Astrocyte of the spinal cord (primary cell): ENCODE measurements at places on chromosomes 1 and 21.
A peak's percentile ranks its signal among the peaks of the same experiment; 100 is the strongest.

DNA sequence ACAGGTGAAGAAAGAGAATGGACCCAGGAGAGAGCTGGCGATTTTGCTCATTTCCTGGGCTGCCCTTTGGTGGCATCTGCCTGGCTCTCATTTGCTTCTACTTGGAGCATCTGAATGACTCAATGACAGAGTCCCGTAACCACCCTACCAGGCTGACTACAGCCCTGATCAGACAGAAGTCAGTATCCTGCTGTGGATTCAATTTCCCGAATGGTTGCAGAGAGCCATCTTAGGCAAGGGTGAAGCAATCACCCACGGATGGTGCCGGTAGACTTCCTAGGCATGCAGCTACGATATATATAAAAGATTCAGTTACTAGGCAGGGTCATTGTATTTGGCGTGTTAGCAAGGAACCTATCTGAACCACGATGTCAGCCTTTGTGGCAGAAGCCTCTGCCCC, 10.2 kb downstream of the AJAP1 start:
- no peak for DNase-seq

DNA sequence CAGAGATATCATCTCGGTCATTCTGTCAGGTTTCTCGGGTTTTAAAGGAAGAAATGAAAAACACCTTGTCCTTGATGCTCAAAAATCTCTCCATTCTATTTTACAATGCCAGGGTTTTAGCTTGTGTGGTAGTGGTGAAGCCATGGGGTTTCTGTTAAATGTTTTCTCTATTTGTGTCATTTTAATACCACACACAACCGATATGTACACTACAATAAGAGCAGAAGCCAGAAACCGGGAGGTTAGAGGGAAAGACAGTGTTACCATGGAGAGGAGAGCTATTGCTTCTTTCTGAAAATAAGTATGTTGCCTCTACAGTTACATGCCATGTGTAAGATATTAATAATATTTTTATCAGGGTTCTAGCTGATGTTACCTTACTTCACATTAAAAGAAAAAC, 2.8 kb downstream of the SLC35D1 start:
- DNase-seq = no peak

DNA sequence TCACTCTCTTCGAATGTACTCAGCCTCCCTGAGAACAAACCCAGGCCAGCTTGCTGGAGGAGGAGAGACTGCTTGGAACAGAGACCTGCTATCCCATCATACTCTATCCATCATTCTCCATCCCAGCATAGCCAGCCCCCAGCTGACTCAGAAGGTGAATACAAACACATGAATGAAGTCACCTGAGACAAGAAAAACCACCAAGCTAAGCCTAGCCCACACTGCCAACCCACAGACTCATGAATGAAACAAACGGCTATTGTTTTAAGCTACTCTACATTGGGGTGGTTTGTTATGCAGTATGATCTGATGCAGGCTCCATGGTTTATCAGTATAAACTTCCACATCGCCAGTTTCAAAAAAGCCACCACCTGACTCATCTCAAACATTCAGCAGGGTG, 395.6 kb downstream of the SETD4 start:
- peak; percentile 76 for DNase-seq

- no peak for DNase-seq
Measured at GRCh38 chr21:43869486-43870325, 4.7 kb downstream of the AGPAT3 start.

- DNase-seq = no peak
Measured at GRCh38 chr1:233675893-233676292, 62.0 kb downstream of the KCNK1 start.

GRCh38 chr1:157806431-157807149, 13.3 kb downstream of the FCRL1 start:
- DNase-seq = no peak

- DNase-seq = peak; percentile 88
Measured at GRCh38 chr1:245599371-245600174, 444.8 kb downstream of the KIF26B start.
